Trophoblast cell (in vitro differentiated cells and primary cell): ENCODE measurements at places on chromosomes 1 and 21.

DNA sequence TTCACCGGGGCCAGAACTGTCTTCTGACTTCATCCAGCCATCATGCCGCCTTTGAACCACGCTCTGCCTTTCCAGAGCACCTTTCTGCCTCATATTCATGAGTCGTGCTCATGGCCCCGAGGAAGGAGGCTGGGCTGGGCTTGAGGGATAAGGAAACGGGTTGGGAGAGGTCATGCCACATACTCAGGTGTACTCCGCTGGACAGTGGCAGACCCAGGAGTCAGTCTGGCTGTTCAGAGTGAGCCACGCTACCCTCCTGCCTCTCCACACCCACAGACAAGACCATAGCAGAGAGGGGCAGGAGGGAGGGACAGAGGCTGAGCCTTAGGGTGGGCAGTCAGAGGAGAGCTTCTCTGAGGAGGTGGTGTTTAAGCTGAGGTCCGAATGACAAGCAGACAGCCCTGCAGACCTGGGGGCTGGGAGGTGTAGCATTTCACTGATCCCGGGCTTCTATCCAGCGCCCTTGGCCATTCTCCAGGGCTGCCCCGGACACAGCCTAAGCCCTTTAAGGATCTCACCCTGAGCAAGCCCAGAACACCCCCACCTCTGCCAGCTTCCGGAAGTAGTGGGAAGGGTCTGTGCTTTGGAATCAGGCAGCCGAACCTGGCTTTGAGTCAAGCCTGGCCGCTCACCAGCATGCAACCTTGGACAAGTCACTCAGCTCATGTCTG lies 102.3 kb downstream of the LACTBL1 start:
- DNase-seq, result no peak

DNA sequence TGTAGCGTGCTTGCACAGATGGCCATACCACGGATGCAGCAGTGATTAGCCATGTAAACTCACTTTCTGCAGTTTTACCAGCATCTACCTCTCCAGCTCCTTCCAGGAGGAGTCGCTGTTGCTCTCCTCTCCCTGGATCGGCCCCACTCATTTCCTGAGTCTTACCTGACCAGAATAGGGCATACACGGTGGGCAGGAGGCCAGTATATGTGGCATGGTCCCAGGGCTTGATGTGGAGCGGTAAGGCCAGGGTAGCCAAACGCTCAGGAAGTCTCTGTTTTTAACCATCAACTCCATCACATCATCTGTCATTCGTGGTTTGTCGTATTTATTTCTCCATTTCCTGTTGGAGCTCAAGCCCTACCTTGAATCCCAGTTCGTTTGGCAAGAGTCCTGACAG lies 163.4 kb upstream of the USP24 start:
- peak; percentile 74 for DNase-seq

DNA sequence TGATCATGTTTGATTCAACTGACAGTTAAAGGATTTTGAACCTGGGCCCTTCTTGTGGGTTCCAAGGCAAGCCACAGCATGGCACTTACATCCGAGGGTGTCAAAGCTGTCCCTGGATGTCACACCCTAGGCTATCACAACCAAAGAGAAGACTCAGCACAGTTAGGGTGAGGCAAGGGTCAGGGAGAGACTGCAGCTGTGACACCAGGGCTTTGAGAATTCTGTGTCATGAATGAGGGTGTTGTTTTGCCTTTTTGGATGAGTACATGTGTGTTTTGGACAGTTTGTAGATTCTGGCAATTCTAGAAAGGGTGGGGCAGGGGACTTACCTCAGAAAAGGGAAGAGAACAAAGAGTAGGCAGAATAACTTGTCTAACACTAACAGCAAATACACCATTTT lies 37.8 kb upstream of the ZNF326 start:
- no peak for DNase-seq

- no peak for DNase-seq
Observed at GRCh38 chr1:226542623-226543103, 5.9 kb upstream of the STUM start.

GRCh38 chr1:100411019-100411418 lies 58.7 kb downstream of the CDC14A start:
- no peak for DNase-seq
